Vein endothelial cell (primary cell): ENCODE measurements at places on chromosomes 1 and 21. TPM values are rescaled to one million over a fixed set of nuclear protein-coding genes. Genes with fewer than 3 reads are reported as not detected.

The RUNX3 gene
- not detected in 2 replicates for total RNA-seq

The SRRM1 gene
- 59.1 and 71.1 TPM in 2 replicates for total RNA-seq

The COL8A2 gene
- 2.4 and 2.6 TPM in 2 replicates for total RNA-seq

The MAN1C1 gene
- 4.3 and 6.2 TPM in 2 replicates for total RNA-seq

The FCAMR gene
- not detected in 2 replicates for total RNA-seq

The NID1 gene
- 167 and 256 TPM in 2 replicates for total RNA-seq

The CASQ2 gene
- not detected in 2 replicates for total RNA-seq

The LCE3E gene
- not detected in 2 replicates for total RNA-seq

The S100A7 gene
- total RNA-seq: not detected in 2 replicates

The ADORA1 gene
- total RNA-seq: not detected in 2 replicates

The LYPD8 gene
- not detected in 2 replicates for total RNA-seq

The ADAMTSL4 gene
- total RNA-seq: 0.38 and 0.65 TPM in 2 replicates

The HCRTR1 gene
- 1.3 and 2.0 TPM in 2 replicates for total RNA-seq

The SYDE2 gene
- 5.9 and 7.6 TPM in 2 replicates for total RNA-seq

The HIVEP3 gene
- total RNA-seq: 1.2 and 1.3 TPM in 2 replicates

The AJAP1 gene
- not detected in 2 replicates for total RNA-seq

The EXTL1 gene
- total RNA-seq: under 0.01 and 0.10 TPM in 2 replicates
